ENCODE measurements at places on chromosomes 12 and 14. TPM values are rescaled to one million over a fixed set of nuclear protein-coding genes. Genes with fewer than 3 reads are reported as not detected.

The OR4E2 gene
- not detected for total RNA-seq

DNA sequence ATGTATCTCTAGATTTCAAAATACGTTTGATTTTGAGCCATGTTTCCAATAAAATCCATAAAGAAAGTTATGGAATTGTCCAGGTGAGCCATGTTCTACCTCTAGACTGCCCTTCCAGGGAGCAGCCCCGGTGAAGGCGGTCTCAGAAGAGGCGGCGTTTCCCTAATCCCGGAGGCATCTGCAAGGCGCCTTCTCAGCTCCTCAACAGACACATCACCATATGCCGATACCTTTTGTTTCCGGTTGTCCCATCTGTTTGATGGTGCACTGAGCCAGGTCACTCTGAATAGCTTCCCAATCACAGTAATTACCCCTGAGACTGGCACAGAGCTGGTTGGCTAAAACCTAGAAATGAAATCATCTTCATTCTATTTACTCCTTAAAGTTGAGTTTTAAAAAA lies 305.5 kb upstream of the FKBP4 start:
- no peak for DNase-seq

GRCh38 chr14:63182968-63183367 lies 21.3 kb upstream of the RHOJ start:
- DNase-seq = no peak

DNA sequence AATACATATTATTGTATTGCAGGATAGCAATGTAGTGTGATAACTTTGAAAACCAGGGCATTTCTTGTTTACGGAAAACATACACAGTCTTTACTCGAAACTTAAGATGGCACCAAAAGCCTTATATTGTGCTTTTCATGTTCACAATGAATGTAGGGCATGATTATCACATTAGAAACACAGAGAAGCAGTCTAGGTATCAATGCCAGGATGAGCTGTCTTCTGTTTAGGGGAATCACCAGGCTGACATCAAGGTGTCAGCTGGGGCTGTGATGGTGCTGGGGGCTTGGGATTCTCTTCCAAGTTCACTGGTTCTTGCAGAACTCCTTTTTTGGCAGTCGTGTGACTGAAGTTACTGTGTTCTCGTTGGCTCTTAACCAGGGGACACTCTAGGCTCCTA lies 1067.3 kb downstream of the FLRT2 start:
- DNase-seq = no peak

- no peak for DNase-seq
Measured at GRCh38 chr12:125503128-125503527, 437.9 kb downstream of the AACS start.

GRCh38 chr12:93166541-93167307 lies 211.0 kb upstream of the NUDT4 start:
- DNase-seq = no peak

DNA sequence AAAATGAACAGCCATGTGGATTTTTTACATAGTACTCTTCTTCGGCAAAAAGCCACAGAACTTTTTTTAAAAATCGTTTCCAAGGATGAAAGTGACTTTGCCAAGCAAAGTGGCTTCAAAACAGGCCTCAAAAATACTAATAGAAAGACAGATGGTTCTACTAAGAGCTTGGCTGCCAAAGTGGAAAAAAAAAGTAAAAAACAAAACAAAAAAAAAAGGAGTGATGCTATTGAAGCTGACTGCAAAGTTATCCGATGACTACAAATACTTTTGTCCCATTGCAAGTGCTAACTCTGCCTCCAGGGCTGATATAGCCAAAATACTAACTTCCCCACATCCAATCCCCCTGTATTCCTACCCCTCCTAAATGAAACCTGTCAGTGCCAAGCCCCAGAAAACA lies 277.6 kb downstream of the SOX5 start:
- no peak for DNase-seq

The DPPA3 gene
- total RNA-seq = not detected

- DNase-seq = peak; percentile 72
Measured at GRCh38 chr12:123062681-123063486, 82.4 kb downstream of the ARL6IP4 start.

DNA sequence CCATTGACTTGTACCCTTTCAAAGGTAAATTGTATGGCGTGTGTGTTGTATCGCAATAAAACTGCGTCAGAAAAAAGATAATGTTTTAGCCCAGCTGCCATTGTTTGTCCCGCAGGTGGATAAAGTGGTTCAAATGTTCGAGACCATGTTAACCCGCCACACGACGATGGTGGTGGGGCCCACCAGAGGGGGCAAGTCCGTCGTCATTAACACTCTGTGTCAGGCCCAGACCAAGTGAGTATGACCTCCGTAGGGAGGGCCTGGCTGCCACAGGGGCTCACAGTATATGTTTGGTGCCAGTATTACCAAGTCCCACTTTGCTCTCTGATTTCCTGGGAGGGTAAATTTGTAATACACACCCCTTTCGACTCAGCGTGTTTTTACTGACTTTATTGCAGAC lies 96.9 kb downstream of the DNAH10 start:
- no peak for DNase-seq

The DIO2 gene
- total RNA-seq = 3.8 TPM

DNA sequence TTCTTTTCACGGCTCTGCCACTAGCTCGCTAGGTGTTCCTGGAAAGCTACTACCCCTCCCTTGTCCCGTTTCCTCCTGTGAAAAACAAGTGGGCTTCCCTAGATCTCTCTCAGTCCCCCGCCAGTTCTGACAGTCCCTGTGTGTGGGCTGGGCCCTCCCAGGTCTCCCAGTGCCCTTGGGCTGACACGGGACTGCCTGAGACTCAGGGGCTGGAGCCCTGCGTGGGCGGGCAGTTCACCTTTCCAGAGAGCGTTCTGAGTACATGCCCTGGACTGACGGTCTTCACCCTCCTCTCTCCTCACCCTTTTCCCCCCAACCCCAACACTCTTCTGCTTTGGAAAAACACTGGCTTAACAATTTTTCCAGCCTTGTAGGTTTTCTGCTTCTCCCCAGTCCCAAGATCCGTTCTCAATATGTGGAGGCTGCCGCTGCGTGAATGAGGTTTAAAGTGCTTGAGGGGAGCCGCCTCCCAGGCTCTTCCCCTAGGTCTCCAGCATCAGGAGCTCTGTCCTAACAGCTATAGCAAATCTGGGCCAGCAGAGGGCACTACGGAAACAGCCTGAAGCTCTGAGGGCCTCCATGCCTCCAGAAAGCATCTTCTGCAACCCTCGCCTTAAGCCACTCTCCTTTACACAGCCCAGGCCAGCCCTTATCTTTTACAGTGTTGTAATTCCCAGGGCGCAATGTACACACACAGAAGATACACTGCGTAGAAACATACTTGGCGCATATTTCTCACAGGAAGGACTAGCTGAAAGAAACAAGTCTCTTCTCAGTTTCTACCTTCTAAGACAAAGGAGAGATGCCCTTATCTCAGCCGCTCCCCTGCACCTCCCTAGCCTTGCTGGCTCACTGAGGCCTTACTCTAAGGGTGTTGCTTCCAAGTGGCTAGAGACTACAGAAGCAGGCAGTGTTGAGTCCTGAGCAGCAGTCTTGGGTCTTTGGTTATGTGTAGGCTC lies 10.4 kb upstream of the DCD start:
- peak; percentile 82 for DNase-seq

The PTPRO gene
- total RNA-seq = 1.1 TPM

- DNase-seq = no peak
Measured at GRCh38 chr14:74664717-74665116, 48.2 kb downstream of the AREL1 start.
